ENCODE measurements at places on chromosomes 1 and 21.

GRCh38 chr21:16194788-16195537 is 465.2 kb downstream of the USP25 start:
- no peak for DNase-seq

DNA sequence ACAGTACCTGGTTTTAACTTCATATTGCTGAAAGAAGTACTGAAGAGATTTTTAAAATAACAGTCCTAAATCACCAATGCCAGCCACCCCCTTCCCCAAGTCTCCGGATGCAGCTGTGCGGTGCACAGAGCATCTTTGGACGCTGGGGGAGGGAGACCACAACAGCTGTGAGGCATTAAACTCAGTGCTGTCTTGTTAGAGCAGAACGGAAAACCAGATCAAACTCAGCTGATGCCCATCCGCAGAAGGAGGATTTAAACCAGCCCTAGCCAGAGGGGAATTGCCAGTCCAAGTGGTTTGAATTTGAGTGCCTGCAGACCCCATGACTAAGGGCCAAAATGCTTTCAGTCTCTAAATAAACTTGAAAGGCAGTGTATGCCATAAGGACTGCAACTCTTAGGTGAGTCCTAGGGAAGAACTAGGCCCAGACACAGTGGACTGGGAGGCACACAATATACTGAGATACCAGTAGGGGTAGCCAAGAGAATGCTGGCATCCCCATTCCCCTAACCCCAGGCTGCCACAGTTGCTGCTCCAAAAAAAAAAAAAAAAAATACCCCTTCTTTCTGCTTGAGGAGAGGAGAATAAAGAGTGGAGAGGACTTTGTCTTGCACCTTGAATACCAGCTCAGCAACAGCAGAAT is 576.2 kb downstream of the NEGR1 start:
- DNase-seq: no peak

GRCh38 chr1:2583871-2584351 is 2.7 kb upstream of the PRXL2B start:
- no peak for DNase-seq

GRCh38 chr21:29179503-29179902 is 49.1 kb downstream of the MAP3K7CL start:
- DNase-seq: no peak

DNA sequence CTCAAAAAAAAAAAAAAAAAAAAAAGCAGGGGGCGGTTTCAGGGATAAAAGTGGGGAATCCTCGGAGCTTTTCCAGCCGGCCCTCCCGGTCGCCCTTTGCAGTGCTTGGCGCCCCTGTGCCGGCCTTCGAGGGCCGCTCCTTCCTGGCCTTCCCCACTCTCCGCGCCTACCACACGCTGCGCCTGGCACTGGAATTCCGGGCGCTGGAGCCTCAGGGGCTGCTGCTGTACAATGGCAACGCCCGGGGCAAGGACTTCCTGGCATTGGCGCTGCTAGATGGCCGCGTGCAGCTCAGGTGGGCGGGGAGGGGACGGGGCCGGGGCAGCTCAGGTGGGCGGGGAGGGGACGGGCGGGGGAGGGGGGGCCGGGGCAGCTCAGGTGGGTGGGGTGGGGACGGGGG is 25.3 kb downstream of the RNF223 start:
- no peak for DNase-seq

- DNase-seq: no peak
Measured at GRCh38 chr1:215704089-215704860, 137.2 kb downstream of the KCTD3 start.

DNA sequence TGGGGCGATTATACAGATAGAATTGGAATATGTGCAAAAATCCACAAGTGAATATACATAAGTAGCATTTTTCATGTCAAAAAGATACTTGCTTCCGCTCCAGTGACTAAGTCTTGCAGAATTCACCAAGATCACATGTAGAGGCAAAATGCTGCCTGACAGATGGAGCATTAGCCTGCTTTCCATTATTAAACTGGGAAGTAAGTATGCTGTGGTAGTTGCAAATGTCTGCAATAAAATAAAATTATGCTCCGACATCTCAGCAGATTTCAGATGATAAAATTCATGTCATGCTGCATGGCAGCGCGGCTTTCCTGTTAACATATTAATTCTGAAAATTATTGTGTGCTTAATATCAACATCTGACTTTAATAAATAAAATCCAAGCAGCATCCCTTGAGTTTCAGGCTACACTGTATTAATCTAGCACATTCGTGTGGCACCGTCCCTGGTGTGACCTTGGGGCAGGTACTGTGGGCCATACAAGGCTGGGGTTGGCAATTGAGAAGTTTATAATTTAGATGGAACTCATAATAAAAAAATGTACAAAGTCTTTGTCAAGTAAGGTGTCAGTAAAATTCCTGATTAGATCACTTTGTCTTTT is 366.4 kb upstream of the ZP4 start:
- DNase-seq: no peak
